Stimulated activated CD4-positive, alpha-beta T cell treated with anti-CD3 and anti-CD28 coated beads, Interleukin-15, amount 100 ng/mL, for 1 hour (primary cell): ENCODE measurements at places on chromosomes 7 and 10.

DNA sequence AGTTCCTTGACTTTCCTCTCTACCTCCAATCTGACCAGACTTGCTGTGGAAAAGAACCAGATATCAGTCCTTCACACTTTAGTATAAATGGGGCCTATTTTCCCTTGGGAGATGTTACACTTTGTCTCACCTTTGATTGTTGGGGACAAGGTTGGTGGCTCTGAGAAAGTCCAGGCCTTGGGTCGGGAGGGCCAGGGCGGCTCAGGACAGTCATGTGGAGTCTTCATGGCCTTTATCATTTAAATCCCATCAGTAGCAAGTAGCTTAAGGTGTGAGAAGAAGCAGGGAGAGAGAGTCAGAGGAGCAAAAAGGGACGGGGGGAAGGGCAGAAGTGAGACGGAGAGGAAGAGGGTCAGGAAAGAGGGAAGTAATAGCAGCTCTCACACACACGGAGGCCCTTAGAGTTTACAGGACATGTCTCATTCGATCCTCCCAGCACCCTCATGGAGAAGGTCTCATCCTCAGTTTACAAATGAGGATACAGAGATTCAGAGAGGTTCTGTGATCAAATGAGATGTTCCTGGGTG is 40.5 kb downstream of the TBATA start:
- no peak for DNase-seq

DNA sequence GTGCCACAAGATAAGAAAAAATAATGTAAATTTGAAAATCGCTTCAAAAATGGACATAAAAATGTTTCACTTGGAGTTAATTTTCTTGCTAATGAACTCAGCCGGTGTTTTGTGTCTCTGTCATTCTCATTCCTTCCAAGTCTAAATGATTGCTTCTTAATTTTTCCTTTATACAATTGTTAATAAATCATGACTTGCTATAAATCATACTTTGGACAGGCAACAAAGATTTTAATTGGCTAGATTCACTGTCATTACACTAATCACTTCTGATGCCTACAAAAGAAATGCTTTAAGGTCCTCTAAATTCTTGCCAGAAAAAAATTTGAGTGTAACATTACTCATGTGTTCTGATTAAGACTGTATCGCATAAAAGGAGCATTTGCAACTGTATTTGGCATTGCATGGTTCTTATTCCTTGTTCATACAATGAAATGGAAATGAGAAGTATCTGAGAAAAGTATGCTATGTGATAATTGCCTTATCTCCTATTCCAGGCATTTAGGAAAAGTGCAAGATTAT is 239.5 kb upstream of the DKK1 start:
- DNase-seq: no peak

DNA sequence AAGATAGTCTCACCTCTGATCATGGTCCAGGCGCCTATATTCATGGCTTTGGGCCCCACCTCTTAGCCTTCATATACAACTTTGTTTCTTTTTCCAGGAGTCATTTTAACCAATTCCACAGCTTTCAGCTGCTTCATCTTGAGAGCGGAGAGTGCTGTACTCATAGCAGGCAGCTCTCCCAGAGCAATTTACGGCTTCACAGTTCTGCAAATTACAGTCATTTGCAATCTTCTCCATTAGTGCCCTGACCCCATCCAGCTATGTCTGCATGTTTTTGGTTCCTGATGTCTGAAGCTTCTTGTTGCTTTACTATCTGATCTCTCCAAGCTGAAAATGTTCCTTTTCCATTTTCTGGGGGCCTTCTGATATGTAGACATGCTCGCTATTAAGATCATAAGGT is 18.0 kb upstream of the MEST start:
- DNase-seq: no peak

DNA sequence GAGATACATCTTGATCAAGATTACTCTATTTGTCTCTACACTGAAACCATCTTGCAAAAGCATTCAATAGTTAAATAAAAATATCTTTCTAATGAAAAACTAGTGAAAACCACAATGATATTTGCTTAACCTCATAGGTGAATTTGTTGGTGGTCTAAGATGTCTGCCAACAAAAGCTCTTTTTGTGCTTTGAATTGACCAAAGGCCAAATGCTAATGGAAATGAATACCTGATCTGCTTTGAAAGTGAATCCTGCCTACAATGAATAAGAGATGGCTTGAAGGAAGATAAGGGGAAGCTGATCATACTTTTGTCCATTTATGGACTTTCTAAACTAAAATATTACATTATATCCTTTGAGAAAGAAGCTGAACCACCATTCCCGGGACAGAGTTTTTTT is 228.9 kb upstream of the ETV1 start:
- no peak for DNase-seq

GRCh38 chr10:78513330-78513729 is 479.7 kb downstream of the RPS24 start:
- DNase-seq: no peak

GRCh38 chr10:24132741-24133140 is 76.2 kb upstream of the KIAA1217 start:
- no peak for DNase-seq

DNA sequence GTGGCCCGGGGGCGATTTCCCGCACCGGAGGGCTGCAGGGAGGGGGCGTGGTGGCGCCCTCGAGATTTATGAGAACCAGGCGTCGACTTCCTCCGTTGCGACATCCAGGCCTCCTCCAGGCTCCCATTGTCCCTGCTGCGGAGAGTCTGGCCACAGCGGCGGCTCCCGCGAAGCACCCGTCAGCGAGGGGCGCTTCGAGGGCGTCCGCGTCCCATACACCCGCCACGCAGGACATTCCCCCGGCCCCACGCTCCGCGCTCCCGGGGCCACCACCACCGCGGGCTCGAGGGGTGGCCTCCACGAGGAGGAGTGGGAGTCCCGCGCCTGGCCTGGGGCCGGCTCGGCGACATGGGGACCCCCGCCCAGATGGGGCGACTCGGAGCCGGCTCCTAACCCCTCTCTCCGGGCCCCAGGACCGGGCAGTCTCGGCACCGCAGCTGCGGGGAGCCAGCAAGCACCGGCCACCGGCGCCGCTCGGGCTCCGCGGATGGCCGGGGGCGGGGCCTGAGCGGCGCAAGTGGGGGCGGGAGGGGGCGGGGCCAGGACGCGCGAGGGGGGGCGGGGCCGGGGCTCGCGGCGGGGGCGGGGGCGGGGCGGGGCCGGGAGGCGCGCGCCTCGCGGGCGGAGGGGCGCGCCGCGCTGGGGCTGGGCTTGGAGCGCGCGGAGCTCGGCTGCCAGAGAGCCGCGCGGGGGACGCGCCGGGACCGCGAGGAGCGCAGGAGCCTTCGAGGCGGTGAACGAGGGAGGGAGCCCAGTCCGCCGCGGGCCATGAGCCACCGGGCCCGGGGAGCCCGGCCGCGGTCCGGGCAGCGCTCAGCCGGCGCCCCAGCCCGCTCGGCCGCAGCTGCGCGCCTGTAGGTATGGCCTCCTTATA is at the start of gene SH2B2:
Gene SH2B2 (plus strand): TSS at position 632 of the 874 bp plus-strand sequence. CDS start 13,683 bp downstream, outside the sequence.
- DNase-seq: peak; percentile 18

- no peak for DNase-seq
Observed at GRCh38 chr10:104711302-104711721, 70.2 kb downstream of the SORCS3 start.

DNA sequence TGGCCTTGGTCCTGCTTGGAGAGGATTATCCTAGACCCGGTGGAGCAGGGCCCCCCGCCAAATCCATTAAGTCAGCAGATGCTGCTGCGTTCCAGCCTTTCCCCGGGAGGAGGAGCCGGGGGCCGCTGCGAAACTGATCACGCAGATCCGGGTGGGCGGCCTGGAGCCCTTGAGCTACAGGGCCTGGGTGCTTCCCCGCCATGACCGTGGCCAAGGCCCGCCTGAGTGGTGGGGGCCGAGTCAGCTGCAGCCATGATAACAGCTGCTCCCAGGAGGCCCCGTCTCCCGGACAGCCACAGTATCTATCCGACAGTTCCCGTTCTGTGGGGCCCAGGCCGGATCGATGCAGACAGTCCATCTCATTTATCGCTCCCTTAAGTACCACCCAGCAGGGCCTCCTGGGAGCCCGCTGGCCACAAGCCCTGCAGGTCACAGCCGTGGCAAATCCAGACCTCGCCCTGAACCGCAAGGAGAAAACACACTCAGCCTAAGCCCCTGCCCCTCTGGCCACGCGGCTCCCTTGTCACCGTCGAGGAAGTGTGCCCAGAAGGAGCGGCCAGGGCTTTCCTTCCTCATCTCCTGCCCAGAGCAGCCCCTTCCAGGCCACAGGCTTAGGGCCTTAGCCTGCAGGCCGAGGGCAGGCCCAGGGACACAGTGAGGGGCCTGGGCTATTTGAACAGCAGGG is 34.4 kb upstream of the SLC29A4 start:
- no peak for DNase-seq

- no peak for DNase-seq
Observed at GRCh38 chr7:30172451-30172850, 37.7 kb downstream of the MTURN start.

- no peak for DNase-seq
Observed at GRCh38 chr7:150904011-150904909, 51.9 kb downstream of the AOC1 start.

DNA sequence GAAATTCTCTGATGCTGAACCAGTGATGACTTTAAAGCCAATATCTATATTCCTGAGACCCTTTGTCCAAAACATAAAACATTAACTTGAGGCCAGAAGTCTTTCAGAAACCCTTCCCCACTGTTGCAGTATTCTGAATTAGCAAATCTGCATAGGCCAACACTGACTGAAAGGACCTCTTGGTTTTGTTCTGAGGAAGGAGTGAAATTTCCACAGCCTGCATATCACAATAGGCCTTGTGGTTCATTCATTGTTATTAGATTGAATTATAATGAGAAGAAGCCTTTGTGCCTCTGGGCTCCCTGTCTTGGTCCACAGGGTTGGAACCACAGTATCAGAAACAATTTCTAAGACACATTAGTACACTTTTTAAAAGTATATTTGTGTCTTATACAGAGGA is 90.3 kb downstream of the CCNY start:
- no peak for DNase-seq

GRCh38 chr10:31319602-31320549 is 860 bp downstream of the ZEB1 start:
- DNase-seq: peak; percentile 13

DNA sequence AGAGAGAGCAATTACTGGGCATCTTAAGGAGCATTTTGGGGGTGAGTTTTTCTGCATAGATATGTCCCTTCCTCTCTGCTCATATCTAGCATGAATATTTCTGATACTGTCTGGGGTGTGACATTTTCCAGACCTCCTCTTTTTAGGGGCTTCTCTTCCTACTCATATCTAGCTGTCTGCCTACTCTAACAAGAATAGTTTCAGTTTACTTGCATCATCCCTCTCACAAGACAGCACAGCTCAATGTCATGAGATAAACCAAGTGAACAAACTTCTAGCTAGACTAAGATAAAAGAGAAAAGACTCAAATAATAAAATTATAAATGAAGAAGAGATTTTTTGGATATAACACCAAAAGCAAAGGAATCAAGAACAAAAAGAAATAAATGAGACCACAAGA is 419.5 kb upstream of the SORCS1 start:
- no peak for DNase-seq

- no peak for DNase-seq
Observed at GRCh38 chr7:82443547-82444219, at the start of gene CACNA2D1. CACNA2D1 (minus strand) TSS chr7:82443777.

DNA sequence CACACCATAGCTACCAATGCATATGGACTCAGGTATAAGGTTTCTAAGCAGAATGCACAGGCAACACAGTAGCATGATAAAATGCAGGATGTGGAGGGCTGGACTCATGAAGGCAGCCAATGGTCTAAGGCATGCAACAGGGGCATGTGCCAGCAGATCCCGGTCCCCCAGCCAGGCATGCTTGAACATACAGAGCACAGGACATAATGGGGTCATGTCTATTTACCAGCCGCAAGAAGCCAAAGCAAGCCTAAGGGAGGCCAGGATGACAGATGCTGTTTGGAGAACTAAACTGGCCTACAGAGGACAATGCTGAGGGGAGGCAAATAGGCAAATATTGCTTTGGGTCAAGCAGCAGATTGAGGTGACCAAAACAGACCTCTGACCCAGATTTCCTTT is 60.0 kb upstream of the PDLIM1 start:
- no peak for DNase-seq

DNA sequence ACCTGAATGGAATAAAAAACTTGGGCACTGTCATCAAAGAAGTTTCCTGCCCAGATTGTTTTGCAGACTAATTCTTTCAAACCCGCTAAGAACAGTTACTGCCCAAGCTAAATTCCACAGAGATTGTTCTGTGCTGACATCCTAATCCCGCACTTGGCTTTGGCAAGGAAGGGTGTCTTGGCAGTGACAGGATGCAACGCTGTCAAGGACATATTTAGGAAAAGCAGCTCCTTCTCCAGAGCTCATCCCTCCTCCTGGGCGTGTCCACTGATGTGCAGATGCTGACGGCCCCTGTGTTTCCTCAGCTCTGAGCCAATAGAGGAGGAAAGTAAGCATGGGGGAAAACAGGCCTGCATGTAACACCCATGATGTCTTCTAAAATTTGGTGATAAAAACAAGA is 74.2 kb downstream of the EEPD1 start:
- no peak for DNase-seq

DNA sequence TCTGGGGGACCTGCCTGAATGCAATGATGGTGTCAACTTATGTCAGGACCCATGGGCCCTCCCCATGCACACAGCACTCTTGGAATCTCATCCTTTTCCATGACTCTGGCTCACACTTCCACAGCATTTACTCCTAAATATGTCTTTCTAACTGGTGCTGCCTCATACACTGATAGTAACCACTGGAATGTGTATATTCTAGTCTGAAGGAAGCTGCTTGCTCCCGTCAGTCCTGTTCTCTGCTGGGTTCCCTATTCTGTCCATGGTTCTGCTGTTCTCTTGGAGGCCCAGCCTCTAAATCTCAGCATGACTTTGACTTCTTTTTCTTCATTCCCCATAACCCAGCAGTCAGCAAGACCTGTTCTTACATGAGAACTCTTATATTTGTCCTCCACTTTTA is 1055.1 kb downstream of the KCNMA1 start:
- no peak for DNase-seq

DNA sequence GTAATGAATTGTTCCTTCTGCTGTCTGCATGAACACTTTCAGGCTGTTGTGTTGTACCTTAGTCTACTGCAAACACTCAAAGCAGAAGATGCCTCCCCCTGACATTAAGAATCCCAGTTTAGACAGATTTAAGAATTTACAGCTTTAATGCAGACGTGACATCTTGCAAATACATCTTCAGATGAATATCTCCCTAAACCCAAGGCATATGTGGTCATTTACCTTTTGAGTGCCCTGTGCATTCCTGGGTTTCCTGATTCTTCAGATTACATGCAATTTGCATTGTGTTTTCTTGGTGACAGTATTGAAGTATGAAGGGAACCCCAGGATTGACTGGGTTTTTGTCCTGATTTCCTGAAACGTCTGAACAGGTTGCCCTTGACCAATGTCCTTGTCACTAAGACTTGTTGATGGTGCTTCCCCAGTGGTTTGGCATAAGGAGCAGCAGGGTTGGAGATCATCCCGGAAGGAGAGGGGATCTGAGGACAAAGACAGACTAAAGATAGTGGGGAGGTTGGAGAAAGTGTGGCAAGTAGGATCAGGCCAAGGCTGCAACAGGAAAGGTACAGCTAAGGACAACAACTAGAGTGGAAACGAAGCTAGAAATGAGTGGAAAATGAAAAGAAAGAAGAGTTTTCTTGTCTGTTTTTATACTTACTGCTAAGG is 123.8 kb upstream of the RHOBTB1 start:
- DNase-seq: no peak

GRCh38 chr7:24349339-24349738 is 65.3 kb downstream of the NPY start:
- DNase-seq: no peak
